ENCODE measurements at places on chromosomes 5 and 9.

- no peak for DNase-seq
These were observed 12.0 kb downstream of the BTNL9 start for GRCh38 chr5:181051841-181052671.

- DNase-seq: no peak
These were observed 10.5 kb downstream of the SLC2A8 start for GRCh38 chr9:127407492-127407843.

DNA sequence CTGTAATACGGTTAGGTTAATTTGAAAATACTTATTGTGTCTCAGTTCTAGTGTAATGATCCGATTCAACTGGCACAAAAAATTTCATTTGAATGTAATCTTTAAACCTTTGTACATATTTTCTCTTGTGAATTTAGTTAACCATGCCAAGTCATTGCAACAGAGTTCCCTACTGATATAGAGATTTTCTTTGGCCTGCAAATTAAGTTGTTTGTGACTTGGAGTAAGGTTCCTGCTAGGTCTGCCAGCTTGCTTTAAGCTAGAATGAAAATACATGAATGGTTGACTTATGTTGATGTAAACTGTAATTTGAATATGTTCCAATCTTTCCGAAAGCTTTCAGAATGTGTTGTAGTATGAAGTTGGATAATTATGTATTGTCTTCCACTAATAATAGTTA is 1004.1 kb upstream of the EDIL3 start:
- peak; percentile 0 for DNase-seq

DNA sequence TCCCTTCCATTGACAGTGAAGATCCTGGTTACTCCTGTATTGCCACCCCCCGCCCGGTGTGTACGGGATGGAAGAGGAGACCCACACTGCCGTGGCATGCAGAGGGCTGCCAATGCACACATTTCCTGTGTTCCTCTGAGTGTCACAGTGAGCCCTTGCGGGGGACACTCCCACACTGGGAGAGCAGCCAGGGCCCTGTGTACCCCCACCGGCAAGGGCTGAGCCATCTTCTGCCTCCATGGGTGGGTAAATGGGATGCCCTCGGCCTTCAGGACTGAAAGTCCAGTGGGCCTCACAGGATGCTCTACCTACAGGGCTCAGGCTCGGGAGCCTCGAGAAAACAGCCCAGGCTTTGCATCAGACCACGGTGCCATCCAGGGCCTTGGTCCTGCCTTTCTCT is 18.1 kb downstream of the IRX1 start:
- DNase-seq: no peak

DNA sequence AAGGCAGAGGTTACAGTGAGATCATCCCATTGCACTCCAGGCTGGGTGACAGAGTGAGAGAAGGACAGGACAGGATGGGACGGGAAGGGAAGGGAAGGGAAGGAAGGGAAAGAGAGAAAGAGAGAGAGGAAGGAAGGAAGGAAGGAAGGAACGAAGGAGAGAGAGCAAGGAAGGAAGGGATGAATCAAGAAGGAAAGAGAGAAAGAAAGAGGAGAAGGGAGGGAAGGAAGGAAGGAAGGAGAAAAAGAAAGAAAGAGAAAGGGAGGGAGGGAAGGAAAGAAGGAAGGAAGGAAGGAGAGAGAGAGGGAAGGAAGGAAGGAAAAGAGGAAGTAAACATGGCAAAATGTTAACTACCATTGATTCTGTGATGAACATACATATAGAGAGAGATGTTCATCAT is 28.8 kb downstream of the SGTB start:
- no peak for DNase-seq

DNA sequence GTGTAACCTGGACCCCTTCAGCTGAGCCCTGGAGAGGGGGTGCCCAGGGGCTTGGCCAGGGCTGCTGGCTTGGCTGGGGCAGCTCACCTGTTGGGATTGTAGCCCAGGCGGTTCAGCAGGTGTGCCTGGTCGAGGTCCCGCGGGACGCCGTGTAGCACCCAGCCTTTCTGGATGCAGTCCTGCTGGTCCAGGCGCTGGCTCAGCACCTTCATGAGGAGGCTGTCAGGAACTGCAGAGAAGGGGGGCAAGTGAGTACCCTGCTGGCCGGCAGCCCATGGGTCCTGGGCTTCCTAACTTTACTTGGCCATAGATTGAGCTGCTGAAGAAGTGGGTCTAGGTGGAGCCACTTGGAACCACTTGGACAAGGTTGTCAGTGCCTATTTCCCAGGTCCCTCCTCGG is 85.5 kb downstream of the AK8 start:
- DNase-seq: no peak

DNA sequence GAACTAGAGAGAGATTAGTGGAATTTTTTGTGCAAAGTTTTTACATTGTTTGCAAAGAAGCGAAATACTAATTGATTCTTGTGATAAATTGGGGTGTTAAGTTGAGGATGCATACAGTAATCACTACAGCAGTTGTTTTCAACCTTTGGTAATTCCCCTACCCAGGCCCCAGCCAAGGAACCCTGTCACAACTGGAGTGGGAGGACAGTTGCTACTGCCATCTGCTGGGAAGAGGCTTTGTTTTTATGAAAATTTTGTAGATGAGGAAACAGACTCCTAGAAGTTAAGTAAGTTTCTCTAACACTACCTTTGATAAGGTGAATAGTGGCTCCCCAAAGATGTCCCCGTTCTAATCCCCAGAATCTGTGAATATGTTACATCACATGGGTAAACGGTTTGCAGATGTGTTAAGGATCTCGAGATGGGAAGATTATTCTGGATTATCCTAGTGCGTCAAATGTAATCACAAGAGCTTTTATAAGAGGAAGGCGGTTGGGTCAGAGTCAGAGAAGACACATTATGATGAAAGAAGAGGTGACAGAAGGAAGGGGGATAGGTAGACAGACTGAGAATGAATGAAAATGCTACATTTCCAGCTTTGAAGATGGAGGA is 34.0 kb upstream of the PPP1R2B start:
- peak; percentile 29 for DNase-seq

GRCh38 chr5:43073597-43074546 is 33.8 kb upstream of the ANXA2R start:
- peak; percentile 42 for DNase-seq

DNA sequence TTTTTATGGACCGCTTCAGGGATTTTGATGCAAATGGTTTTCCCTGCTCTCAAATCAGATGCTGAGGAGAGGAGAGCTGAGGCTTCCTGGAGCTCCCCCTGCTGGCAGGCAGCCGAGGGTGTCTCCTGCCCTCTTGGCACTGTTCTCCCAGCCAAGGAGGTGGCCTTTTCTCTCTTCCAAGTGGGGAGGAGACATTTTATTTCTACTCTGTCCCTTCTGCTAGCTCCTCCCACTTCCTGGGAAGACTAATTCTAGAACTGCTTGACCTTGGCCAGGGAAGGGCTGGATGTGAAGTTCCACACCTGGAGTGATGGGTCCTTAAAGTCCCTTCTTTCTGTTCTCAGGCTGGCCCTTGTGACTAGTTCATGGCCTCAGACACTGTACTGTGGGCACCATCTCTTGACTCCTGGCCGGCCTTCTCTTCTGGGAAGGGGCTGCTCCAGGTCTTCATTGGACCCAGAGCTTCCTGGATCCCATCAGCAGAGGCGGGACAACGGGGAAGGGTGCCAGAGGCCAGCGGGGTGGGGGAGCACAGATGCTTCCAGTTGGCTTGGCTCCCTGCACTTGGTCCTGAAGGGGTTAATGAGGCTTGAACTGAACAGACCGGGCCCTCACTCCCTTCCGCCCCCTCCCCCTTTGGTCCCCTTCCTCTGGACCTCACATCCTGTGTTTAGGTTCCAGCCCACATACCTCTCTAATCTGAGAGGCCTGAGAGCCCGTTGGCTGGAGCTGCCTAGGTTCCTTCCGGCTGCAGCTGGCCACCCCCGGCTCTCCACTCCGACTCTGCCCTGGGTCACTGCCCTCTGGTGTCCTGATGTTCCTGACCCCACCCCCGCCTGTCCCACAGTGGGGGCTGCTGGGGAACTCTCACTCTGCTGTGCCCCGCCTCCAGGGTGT is 32.1 kb downstream of the PTPA start:
- peak; percentile 65 for DNase-seq
